ENCODE measurements at places on chromosomes 13 and 19.

- DNase-seq = no peak
These were observed 377.7 kb downstream of the KCNRG start for GRCh38 chr13:50392977-50393376.

DNA sequence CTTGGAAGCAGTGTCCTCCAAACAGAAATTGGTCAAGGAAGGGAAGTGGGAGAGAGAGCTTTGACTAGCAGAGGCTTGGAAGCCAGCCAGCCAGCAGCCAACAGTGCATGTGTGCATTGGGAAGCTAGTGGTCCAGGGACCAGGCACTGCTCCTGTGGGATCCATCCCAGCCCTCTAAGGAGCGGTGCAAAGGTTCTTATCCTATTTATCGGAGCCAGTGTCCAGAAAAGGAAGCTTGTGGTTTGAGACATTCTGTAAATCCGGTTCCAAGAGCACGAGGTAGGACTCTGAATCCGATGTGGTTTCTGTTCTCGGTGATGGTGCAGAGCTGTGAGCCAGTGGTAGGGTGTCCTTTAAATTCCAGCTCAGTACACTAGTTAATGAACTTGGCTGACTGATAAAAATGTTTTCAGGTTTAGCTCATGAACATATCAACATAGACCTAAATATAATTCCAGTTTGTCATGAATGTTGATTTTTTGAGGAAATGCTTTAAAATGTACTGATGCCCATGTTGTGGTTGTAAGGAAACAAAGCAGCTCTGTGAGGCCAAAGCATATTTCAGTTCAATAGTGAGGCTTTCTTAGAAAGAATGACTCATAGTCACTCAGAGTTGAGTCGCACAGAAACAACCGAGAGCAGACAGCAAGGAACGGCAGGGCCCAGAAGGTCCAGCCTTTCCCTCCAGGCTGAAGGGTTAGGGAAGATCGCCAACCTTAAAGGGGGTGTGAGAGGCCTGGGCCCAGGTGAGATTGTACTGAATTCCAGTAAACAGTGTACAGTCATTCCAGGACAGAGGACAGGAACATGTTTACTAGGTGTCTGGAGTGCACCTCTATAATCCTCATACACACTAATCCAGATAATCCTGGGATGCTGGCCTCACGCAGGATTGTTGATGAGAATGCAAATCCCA is 21.5 kb upstream of the GARRE1 start:
- no peak for DNase-seq

GRCh38 chr13:91045351-91046034 is 302.0 kb upstream of the MIR17HG start:
- DNase-seq = no peak

GRCh38 chr19:33510462-33511194 is 11.0 kb downstream of the PEPD start:
- no peak for DNase-seq

GRCh38 chr19:38253788-38254187 is 2.4 kb downstream of the PPP1R14A start:
- no peak for DNase-seq

GRCh38 chr19:46917002-46917401 is 56.2 kb downstream of the ARHGAP35 start:
- no peak for DNase-seq

DNA sequence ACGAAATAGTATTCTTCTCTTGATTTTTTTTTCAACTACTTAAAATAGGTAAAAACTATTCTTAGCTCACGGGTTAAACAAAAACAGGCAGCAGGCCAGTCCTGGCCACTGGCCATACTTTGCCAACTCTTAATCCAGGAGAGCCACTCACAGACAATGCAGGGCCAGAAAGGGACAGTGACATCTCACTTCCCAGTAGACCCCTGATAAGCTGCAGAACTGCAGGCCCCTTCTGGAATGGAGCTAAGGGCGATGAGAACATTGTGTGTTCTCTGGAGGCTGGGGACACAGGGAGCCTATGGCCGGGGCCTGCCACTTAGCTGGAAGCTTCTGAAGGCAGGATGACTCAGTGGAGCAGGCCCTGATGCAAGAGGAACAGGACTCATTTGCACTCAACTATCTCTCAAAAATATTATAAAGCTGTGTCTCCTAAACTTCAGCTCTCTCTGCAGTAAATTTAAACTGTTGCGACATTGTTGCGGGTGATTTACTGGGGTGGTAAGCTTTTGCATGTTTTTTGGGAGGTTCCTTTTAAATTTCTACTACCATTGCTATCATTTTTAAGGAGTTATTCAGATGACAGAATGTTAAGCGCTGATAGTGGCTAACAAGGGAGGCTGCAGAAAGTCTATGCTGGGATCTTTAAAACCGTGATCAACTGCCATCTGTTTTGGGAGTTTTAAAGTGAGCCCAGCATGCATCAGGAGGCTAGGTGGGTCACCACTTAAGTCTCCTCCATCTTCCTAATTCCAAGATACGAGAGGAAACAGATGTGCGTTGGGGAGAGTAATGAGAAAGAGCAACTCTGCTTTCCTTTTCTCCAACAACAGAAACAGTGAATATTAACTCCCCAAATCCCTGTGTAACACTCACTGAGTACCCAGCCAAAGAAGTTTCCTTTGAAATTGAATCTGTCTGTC is 33.2 kb upstream of the KATNAL1 start:
- no peak for DNase-seq

GRCh38 chr19:28425046-28425931 is 787.7 kb downstream of the UQCRFS1 start:
- no peak for DNase-seq

DNA sequence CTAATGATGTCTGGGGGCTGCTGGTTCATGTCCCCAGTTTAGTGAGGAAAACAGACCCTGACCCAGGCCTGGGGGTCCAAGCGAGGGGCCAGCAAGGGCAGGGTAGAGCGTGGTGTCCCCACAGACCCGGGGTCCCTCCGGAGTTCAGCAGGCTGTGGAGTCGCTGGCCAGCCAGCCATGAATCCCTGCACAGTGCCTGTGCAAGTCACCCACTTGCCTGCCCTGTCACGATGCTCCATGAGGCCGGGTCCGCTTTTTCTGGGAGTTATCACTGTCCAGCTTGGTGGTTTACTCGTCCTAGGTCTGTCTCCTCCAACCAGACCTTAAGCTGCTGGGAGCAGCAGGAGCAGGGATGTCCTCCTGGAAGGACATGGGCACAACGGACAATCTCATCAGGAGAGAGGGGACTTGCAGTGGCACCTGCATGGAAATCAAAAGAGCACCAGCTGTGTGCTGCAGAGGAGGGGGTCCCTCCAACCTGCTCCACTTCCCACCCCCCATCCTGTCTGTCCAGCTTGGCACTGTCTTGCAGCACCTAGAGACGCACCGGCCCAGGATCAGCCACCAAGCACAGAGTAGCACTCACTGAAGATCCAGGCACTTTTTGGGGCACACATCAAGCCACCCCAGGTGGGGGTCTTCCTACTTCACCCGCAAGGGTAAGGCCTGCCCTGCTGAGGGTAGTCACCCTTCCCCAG is 121.8 kb downstream of the URI1 start:
- DNase-seq = no peak

DNA sequence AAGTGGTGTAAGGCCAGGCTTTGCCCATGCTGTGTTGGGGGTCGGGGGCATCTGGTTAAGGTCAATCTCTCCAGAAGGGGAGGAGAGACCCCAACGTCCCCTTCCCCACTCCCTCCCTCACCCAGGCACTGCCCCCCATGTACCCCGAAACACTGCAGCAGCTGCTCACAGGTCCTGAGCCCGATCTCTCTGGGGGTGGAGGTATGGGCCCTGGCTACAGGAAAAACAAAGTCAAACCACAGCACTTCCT is 10.2 kb downstream of the CAPN12 start:
- DNase-seq = no peak

- no peak for DNase-seq
These were observed 4.3 kb downstream of the ERCC1 start for GRCh38 chr19:45419396-45419795.

DNA sequence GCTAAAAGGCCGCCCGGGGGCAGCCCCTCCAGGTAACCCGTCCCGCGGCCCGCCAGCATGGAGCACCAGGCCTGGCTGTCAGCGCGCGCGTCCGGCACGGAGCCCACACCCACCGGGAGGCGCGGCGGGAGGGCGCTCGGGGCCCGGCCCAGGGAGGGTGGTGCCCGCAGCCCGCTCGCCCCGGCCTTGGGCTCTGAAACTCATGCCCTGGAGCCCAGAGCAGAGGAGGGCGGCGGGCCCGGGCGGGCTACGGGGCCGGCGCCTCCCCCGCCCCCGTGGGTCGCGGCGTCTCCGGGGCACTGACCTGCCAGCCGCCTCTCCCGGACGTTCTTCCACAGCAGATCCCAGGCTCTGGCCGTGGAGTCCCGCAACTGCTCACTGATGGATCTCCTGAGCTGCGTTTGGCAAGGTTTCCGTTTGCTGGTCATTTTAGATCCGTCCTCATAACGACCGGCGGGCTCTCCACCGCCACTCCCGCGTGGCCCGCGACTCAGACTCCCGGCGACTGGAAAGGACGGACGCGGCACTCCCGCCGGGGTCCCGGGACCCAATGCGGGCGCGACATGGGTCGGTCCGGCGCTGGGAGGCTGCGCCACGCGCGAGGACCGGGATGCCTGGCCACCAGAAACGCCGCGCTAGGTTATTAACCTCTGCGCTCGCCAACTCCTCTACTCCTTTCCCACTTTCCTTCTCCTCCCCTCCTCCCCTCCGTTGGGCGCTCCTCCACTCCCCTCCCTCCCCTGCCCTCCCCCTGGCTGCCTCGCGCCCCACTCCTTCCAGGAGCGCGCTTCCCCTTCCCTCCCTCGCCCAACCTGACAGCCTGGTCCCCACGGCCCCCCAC is 64.7 kb upstream of the STARD13 start:
- DNase-seq = no peak

GRCh38 chr13:109738298-109738746 is 48.1 kb downstream of the IRS2 start:
- no peak for DNase-seq

GRCh38 chr19:46607448-46607841 is 6.3 kb downstream of the CALM3 start:
- DNase-seq = peak; percentile 14

DNA sequence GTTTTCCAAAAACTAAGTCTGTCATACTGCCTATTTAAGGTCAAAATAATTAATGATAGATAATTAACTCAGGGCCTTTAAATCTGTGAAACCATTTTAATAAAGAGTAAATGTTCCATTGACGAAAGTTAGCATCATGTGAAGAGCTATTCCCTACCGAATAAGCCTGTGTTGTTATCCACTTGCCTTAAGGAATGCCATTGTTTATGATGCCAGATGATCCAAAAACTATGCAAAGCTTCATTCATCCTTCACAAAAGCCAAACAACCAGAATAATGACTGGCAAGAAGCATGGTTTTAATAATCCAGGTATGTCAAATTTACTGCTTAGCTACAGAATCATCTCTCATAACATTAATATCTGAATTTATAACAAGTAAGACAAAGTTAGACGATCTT is 6.5 kb upstream of the GPC6 start:
- DNase-seq = no peak

GRCh38 chr13:48185018-48185417 is 48.0 kb upstream of the ITM2B start:
- no peak for DNase-seq

- no peak for DNase-seq
These were observed 37.4 kb downstream of the DOCK9 start for GRCh38 chr13:98940325-98941001.

DNA sequence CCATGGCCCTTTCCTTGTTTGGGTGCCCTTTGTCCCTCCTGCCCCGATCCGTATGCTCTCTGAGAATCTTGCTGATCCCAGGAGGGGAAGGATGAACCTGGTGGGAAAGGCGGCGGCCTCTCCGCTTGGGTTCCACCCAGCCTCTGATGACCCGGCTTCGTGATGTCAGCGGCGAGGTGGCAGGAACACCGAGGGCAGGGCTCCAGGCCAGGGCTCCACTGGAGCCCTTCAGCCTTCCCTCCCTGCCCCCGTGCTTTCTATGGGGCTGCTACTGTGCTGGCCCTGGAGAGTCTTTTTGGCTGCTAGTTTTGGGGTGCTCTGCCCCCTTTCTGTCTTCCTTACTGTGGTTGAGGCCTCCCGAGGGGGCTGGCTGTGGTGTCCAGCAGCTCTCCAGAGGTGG is 11.9 kb upstream of the LIN7B start:
- no peak for DNase-seq

GRCh38 chr19:1042689-1043511 is 3.0 kb downstream of the ABCA7 start:
- DNase-seq = no peak

- DNase-seq = no peak
These were observed 6.4 kb downstream of the ANGPTL4 start for GRCh38 chr19:8370176-8371010.

- DNase-seq = no peak
These were observed 748 bp downstream of the LHFPL6 start for GRCh38 chr13:39602277-39602613.

DNA sequence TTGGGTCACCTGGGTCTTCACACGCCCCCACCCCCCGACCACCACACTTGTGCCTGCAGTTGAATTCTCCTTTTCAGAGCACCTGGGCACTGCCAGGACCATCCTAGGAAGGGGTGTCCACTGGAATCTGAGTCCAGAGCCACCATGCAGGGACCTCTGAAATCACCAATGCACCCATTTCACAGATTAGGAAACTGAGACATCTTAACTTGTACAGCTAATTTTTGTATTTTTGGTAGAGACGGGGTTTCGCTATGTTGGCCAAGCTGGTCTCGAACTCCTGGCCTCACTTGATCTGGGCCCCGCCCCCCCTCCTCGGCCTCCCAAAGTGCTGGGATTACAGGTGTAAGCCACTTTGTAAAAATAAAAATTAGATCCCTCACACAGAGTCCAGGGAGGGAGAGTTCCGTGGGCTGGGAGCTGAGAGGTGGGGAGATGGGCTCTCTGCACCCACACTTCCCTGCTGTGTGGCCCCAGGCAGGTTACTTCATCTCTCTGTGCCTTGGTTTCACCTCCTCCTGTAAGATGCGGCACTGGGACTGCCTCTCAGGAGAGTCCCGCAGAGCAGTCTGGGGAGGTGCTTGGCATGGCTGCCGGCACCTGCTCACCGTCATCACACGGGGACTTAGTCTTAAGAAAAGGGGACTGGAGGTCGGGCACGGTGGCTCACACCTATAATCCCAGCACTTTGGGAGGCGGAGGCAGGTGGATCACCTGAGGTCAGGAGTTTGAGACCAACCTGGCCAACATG is 45.9 kb upstream of the C19orf12 start:
- DNase-seq = no peak

- no peak for DNase-seq
These were observed 825 bp upstream of the CARM1 start for GRCh38 chr19:10870501-10870954.
